Fibroblast of pulmonary artery (primary cell): ENCODE measurements at places on chromosomes 16 and 17.

DNA sequence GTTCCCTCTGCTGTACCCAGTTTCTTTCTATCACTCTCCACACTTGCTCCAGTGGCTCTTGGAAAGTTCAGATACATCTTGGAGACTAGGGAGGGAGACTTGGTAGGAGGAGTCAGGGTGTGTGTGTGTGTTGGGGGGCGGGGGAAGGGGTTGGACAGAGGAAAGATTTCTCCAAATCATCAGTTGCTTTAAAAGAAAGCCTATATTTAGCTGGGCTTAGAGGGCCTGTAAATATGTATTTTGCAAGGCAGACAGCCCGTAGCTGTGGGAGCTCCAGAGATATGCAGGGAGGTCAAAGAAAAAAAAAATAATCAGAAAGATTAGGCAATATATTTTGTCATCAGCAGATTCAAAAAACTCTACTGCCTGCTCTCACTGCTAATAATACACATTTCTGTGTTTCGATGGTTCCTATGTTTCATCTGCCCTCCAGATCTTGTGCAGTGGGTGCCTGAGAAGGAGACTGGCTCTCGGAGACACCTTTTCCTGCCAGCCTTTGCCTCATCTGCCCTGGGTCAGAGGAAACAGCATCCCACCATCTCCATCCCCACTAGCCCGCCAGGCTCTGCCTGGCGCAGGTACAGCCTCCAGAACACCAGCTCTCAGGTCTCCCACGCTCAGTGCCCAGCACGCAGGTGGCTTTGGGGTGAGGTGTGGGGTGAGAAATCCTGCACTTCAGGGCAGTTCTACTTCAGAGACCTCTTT is 4.8 kb upstream of the PPP1R9B start:
- DNase-seq: peak; percentile 76

DNA sequence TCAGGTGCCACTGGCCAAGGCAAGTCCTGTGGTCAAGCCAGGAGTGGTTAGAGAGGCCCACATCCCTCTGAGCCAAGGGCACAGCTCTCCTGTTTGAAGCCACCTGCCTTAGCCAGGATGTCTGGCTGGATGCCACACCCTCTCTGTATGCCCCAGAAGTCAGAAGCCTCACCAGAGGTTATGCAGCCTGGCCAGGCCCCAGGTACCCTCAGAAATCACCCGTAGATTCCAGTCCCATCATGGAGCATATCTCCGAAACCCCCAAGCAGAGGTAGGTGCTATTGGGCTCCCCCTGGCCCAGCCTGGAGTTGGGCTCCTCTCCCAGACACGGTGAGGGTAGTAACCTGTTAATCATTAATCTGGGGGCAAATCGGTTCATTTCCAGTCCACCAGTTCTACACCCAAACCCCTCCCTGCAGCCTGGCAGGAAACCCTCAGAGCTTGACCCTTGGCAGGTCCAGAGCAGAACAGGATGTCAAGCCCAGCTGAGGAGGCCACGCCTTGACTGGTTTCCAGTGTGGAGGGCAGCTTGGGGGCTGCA is 60.6 kb upstream of the TMEM97 start:
- DNase-seq: no peak

DNA sequence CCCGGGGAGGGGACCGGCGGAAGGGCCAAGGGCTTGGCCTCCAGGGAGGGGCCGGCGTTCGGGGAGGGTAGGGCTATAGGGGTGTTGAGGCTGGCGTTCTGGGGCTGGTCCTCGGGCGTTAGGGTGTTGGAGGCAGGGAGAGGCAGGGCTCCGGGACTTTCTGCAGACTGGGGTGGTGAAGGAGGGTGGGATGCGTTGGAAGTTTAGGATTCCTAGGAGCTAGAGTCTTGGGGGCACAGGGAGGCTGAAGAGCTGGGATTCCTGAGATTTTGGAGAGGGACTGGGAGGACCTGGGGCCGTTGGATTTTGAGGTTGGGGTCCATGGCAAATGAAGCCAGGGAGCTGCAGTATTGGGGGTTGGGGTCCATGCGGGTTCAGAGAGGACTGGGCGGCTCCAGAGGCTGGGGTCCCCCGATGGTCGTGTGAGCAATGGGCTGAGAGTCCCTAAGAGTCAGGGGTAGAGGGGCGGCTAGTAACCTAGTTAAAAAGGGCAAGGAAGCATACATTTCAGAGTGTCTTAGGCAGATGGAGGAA is 740 bp downstream of the NFATC2IP start:
- no peak for DNase-seq

DNA sequence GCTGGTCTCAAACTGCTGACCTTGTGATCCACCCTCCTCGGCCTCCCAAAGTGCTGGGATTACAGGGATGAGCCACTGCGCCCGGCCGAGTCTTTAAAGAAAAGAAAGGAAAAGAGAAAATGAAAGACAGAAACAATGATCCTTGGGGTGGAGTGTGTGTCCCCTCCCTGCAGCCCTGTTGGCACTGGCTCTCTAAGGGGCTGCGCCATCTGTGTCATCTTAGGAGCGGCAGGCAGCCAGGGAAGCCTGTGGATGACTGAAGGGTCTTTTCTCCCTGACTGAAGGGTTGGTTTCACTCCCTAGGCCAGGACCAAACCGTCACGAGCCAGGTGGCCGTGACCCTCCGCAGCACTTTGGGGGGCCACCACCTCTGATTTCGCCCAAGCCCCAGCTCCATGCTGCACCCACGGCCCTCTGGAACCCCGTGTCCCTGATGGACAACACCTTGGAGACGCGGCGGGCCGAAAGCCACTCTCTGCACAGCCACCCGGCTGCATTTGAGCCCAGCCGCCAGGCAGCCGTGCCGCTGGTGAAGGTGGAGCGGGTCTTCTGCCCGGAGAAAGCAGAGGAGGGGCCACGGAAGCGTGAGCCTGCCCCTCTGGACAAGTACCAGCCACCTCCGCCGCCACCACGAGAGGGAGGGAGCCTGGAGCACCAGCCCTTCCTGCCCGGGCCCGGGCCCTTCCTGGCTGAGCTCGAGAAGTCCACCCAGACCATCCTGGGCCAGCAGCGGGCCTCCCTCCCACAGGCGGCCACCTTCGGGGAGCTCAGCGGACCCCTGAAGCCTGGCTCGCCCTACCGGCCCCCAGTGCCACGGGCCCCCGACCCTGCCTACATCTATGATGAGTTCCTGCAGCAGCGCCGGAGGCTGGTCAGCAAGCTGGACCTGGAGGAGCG is 27.7 kb downstream of the GINS2 start:
- no peak for DNase-seq

- peak; percentile 84 for DNase-seq
Observed at GRCh38 chr17:30323895-30324319, 9.9 kb downstream of the TMIGD1 start.

- DNase-seq: no peak
Observed at GRCh38 chr16:51434567-51435198, 283.6 kb upstream of the SALL1 start.

GRCh38 chr17:32693194-32693897 is 183.6 kb downstream of the MYO1D start:
- DNase-seq: no peak

DNA sequence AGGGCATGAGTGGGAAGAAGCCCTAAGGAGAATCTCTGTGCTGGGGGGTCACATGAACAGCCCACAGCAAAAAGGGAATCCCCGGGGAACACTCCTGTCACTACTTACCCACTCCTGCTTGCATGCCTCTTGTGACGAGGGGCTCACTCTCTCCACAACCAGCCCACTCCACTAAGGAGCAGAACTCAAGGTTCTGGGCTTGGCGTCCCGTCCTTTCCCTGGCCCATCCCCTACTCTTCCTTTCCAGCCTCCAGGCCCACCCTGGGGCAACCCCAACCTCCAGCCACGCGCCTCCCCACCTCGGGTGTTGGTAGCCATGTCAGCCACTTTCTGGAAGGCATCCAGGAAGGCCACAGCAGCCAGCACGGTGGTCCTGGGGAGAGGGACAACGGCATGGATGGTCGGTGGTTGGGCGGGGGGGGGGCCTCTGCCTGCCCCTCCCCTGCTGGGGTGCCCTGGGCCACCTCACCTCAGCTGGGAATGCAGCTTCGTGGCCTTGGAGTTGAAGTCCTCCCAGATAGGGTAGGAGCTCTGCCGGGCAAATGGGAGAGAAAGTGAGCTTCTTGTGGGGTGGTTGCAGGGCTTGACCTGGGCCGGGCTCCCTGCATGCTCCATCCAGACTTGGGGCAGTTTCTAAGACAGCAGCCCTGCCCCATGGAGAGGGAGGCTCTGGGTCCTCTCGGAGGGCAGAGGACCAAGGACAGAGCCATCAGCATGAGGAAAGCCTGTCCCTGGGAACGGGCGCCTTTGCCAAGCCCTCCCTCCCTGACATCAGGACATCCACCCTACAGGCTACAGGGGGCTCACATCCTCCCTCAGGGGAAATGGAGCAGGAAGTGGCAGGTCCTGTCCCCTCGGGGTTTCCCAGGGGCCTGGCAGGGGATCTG is 5.1 kb downstream of the MTSS2 start:
- no peak for DNase-seq

DNA sequence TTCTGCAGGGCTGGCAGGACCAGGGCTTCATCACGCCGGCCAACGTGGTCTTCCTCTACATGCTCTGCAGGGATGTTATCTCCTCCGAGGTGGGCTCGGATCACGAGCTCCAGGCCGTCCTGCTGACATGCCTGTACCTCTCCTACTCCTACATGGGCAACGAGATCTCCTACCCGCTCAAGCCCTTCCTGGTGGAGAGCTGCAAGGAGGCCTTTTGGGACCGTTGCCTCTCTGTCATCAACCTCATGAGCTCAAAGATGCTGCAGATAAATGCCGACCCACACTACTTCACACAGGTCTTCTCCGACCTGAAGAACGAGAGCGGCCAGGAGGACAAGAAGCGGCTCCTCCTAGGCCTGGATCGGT is 1.4 kb downstream of the CDK5R1 start:
- no peak for DNase-seq

- DNase-seq: peak; percentile 96
Observed at GRCh38 chr17:2181206-2181896, 122.2 kb downstream of the SMG6 start.

- DNase-seq: peak; percentile 62
Observed at GRCh38 chr17:30449480-30449879, 27.7 kb upstream of the GOSR1 start.

DNA sequence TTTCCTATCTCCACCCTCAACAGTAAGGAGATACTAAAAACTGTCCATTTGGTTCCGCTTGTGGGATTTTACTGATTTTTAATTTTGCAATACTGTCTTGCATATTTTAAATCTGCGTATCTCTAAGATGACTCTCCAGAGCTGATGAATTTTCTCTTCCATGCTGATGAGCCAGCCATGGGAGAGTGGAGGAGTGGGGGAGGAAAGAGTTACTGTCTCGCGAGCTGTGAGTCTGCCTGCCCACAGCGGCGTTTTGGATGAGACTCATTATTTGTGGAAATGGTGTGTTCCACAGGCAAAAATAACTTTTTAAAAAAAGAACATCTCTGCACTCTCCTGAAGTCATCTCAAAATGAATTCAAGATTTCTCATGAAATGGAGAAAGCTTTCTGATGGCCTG is 34.6 kb upstream of the MYOCD start:
- no peak for DNase-seq

- peak; percentile 53 for DNase-seq
Observed at GRCh38 chr17:76147211-76148014, 6.4 kb upstream of the FOXJ1 start.

DNA sequence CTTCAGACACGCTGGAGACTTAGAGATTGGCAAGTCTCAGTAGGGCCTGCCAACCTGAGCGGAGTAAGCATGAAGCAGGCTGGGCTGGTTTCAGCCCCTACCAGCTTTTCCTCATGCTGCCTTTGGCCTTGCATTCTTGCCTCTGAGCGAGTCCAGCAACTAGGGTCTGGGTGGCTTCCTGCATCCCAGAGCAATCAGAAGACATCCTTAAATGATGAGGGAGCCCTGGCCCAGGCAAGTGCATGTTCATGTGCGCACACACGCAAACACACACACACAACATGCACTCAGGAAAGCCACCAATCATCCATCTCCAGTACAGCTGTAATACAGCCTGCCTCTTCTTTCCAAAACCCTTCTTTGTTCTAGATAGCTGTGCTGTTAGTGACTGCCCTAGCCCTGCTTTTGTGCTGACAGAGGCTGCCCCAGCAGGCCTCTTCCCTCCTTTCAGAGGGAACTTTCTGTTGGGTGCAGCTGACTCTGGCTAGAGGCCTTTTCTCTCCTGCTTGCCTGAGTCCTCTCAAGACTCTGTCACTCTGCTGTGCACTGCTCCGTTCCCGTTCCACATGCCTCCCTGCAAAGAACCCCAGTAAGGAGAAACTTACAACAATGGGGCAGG is 30.7 kb upstream of the TBX2 start:
- DNase-seq: no peak

GRCh38 chr17:48296453-48296852 is 133.6 kb downstream of the SKAP1 start:
- DNase-seq: no peak

GRCh38 chr17:68034452-68034776 is 1.1 kb upstream of the KPNA2 start:
- no peak for DNase-seq

DNA sequence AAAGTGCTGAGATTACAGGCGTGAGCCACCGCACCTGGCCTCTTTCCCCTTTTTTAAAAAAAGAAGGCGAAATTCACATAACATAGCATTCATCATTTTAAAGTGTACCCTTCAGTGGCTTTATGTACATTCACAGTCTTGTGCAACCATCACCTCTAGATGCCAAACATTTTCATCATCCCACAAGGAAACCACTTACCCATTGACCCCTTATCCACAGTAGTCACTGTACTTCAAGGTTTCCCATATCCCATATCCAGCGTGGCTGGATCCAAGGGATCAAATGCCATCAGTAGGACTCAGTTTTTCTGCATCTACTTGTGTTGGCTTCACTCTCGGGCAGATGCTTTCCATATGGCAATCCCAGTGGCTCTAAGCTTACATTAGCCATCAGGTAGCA is 50.3 kb downstream of the BMERB1 start:
- peak; percentile 42 for DNase-seq

DNA sequence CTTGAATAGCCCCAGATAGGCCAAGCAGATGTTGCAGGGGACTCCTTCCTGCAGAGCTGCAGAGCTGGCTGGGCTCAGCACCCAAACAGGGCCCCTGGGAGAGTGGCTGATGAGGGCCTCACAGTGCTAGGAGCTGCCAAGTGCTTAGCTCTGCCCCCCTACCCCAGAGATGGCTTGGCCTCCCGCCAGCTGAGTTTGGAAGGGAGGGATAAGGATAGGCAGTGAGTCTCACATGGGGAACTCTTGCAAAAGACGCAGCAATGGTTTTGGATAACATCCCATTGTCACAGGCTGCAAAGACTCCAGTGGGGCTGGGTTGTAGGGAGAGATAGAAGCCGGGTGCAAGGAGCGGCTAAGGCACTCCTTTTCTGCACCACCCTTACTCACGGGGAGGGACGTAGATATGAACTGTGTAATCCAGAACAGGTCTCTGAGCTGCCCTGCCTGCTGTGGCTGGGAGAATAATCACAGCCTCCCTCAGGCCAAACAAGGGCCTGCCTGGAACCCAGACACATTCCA is 52.9 kb upstream of the MAF start:
- DNase-seq: peak; percentile 13

- peak; percentile 24 for DNase-seq
Observed at GRCh38 chr17:57535249-57535966, 209.7 kb downstream of the CCDC182 start.

DNA sequence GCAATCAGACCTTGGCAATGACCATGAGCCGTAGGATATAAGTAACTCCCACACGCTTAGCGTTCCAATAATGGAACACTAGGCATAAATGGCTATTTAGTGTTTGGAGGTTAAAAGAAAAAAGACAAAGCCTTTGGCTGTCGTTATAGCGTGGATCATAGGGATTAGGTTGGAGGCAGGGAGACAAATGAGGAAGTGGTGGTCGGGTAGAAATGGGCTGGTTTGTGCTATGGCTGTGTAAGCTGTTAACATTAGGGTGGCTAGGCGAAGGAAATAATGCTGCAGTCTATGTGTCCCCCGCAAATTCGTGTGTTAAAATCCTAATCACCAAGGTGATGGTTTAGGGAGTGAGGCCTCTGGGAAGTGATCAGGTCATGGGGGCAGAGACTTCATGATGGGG is 120.4 kb upstream of the IRX6 start:
- no peak for DNase-seq
